OCI-LY7 (cell line): ENCODE measurements at places on chromosomes 3 and 15. TPM values are rescaled to one million over a fixed set of nuclear protein-coding genes. Genes with fewer than 3 reads are reported as not detected.

The TP63 gene
- 0.74 and 1.1 TPM in 2 replicates for total RNA-seq

The DLL4 gene
- total RNA-seq: 0.15 TPM in 1 of 2 replicates, not detected in the other

The CHRM5 gene
- total RNA-seq: not detected in 2 replicates

The TMEM207 gene
- total RNA-seq: not detected in 2 replicates

The DUOXA2 gene
- not detected in 2 replicates for total RNA-seq

The SLC12A1 gene
- not detected in 2 replicates for total RNA-seq

The CEP63 gene
- total RNA-seq: 42.8 and 49.0 TPM in 2 replicates

The FOXB1 gene
- not detected in 2 replicates for total RNA-seq

The MYLK gene
- total RNA-seq: not detected in 2 replicates

The GCSAM gene
- total RNA-seq: 195 and 247 TPM in 2 replicates

The PARP14 gene
- 3.5 and 5.6 TPM in 2 replicates for total RNA-seq

The COLQ gene
- 0.28 and 0.42 TPM in 2 replicates for total RNA-seq

The SPINK8 gene
- total RNA-seq: not detected in 2 replicates

The SAMD7 gene
- total RNA-seq: 0.93 and 0.96 TPM in 2 replicates

The GLT8D1 gene
- total RNA-seq: 34.0 and 37.7 TPM in 2 replicates

The TRIM69 gene
- total RNA-seq: 29.1 and 33.7 TPM in 2 replicates

The ZPLD1 gene
- not detected in 2 replicates for total RNA-seq

The CHRNA5 gene
- total RNA-seq: 8.3 and 9.1 TPM in 2 replicates

The SAMMSON gene
- not detected in 2 replicates for total RNA-seq

The THRB gene
- not detected in 2 replicates for total RNA-seq

The ELL3 gene
- 116 and 134 TPM in 2 replicates for total RNA-seq

The ZNF774 gene
- 1.3 and 1.6 TPM in 2 replicates for total RNA-seq

The ITIH3 gene
- not detected in 2 replicates for total RNA-seq

The BTLA gene
- 7.3 and 7.6 TPM in 2 replicates for total RNA-seq
